ENCODE measurements at places on chromosomes 5 and 9.

DNA sequence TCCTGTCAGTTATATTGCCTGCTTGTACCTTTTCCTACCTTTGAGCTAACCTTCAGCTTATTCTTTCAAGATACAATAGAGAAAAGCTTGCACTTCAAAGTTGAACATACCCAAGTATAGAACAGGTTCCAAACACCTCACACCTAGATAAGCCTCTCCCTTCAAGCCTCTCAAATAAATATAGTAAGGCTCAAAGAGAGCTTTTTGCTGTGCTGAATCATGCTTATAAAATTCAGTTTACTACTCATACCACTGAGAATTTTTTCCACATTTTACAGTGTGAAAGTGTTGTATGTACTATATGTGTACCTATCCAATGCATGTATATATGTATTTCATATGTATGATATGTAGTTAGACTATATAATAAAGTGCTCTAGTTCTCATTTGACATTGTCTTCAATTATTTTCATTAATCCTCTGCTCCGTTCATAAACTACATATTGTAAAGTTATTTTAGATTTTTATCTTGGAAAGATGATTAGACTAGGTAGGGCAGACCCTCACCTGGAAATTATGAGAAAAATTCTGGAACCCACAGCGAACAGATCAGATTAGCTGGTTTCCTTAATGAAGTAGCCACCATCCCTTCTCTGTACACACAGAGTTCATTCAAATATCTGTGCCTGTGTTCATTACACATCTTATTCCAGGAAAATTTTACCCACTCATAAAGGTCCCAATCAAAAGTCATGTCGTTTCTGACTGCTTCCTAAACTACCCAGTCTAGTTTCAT is 149.2 kb upstream of the RGMB start:
- DNase-seq = no peak

GRCh38 chr5:36897616-36898015 is 21.0 kb downstream of the NIPBL start:
- DNase-seq = no peak

- DNase-seq = no peak
These were observed 140.9 kb upstream of the GAS1 start for GRCh38 chr9:87088192-87088591.

DNA sequence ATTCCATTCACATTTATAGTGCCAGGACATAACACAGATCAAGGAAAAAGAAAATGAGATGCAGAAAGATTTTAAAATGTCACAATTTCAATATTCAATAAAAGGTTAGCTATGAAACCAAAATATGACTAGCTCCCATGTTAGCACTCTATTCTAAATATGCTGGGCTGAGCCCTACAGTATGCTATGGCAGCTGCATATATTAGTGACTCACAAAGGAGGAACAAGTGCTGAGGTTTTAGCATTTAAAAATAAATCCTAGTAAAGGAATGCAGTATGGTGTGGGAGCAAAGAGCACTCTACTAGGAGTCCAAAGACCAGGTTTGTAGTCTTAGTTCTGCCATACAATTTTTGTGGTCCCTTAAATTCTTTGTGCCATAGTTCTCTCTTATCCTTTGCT is 118.4 kb downstream of the OXCT1 start:
- DNase-seq = no peak

- DNase-seq = no peak
These were observed 62.7 kb downstream of the MRPS30 start for GRCh38 chr5:44871401-44871800.

DNA sequence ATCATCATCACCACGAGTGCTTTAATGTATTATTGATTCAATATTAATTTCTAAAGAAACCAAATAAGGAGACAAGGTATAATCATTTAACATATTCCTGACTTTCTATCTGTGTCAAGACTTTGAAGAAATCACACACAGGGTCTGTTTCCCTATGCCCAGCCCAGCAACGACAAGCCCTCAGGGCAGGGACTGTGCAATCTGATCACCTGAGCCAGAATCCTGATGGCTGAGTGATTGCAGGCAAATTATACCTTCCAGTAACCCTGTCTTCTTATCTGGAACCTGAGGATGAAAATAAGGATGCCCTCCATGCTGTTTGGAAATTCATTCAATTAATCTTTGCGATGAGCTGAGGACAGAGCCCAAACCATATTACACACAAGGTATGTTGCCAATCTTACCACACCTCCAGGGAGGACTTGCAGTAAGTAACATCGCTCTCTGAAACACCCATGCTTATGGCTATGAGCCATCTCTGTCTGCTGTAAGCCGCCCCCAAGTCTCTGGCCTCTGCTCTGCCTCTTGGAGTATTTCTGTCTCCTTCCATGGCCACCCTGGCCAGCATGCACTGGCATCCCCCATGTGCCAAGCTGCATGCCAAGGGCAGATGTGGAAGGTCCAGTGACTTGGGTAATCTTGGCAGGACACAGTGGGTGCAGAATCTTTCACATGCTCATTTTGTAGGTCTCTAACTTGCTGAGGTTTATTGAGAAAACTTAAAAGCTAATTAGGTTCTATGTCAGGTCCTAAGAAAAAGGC is 10.6 kb downstream of the TAS2R1 start:
- DNase-seq = no peak

DNA sequence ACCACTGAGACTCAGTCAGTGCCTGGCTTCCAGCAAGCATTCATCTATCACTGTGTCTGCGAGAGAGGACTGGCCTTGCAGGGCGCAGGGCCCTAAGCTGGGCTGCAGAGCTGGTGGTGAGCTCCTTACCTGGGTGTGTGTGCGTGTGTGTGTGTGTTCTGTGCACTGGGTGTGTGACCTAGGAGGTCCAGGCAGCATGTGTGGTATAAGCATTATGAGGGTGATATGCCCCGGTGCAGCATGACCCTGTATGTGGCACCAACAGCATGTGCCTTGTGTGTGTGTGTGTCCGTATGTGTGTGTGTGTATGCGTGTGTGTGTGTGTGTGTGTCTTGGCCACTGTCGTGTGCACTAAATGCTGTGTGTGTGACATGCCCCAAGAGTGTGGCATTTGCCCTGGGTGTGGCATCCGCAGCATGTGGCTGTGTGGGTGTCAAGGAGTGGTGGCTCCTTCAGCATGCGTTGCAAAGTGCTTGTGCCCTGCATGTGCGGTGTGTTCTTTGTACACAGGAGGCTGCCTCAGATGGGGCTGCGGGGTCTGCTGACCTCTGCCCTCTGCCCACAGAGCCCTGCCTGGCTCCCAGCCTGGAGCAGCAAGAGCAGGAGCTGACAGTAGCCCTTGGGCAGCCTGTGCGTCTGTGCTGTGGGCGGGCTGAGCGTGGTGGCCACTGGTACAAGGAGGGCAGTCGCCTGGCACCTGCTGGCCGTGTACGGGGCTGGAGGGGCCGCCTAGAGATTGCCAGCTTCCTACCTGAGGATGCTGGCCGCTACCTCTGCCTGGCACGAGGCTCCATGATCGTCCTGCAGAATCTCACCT is 3.3 kb downstream of the FGFR4 start:
- DNase-seq = no peak

GRCh38 chr5:89878140-89879132 is 531.1 kb downstream of the CETN3 start:
- no peak for DNase-seq

- no peak for DNase-seq
These were observed 155.3 kb downstream of the MACROH2A1 start for GRCh38 chr5:135243556-135244285.

DNA sequence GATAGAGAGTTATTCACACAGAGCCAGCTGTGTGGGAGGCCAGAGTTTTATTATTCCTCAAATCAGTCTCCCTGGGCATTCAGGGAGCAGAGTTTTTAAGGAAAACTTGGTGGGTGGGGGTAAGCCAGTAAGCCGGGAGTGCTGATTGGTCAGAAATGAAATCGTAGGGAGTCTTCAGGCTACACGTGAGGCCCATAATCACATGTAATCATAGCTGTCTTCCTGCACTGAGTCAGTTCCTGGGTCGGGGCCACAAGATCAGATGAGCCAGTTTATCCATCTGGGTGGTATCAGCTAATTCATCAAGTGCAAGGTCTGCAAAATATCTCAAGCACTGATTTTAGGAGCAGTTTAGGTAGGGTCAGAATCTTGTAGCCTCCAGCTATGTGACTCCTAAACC is 10.8 kb upstream of the TTC39B start:
- no peak for DNase-seq

DNA sequence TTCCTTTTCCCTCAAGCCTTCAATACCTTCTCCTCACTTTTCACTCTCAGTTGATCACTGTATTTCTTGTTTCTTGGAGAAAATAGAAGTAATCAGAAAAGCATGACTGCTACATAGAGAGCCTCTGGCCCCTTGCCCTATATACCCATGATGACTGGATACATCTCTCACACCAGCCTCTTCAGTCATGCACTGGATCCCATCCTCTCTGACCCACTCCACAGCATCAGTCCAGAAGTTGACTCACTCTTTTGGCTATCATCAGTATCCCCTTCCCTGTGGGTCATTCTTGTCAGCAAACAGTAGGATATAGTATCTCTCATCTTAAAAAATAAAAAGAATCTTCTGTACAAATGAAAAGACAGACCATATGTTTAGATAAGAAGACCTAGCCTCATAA is 32.9 kb downstream of the PTCD2 start:
- no peak for DNase-seq

GRCh38 chr5:95848701-95849100 is 26.2 kb upstream of the GLRX start:
- no peak for DNase-seq

- DNase-seq = no peak
These were observed 64.7 kb upstream of the ABCA1 start for GRCh38 chr9:104992659-104993058.

GRCh38 chr9:131743501-131743900 is 3.6 kb upstream of the RAPGEF1 start:
- no peak for DNase-seq

DNA sequence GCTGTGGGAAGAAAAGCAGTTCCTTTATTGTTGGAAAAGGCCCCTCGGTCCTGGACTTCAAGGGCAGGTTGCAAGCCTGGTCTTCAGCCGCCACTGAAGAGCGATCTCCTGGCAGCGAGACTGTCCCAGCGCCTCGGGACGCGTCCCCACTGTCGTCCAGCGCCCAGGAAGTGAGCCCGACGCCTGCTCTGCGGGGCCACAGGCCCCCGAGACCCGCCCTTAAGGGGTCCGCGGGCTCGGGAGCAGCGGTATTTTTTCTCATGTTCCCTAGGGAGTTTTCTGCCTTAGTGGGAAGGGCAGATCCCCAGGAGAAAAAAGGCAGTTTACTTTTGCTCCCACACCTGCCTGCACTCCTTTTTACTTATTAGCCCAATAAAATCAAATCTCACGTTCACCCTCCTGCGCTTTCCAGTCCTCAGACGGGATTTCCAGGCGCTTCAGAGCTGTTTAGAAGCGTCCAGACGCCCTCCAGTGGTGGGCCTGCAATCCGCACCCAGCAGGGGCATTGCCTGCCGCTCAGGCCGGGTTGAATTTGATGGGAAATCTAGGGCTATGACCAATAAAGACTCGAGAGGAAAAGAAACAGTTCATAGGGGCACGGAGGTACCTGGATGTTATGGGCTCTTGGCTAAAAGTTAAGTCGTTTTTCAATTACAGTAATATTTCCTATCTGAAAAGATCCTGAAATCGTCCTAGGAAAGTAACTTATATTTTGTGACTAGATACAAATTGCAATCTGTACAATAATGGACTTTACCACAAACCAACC is 2.8 kb upstream of the EFNA5 start:
- peak; percentile 79 for DNase-seq

DNA sequence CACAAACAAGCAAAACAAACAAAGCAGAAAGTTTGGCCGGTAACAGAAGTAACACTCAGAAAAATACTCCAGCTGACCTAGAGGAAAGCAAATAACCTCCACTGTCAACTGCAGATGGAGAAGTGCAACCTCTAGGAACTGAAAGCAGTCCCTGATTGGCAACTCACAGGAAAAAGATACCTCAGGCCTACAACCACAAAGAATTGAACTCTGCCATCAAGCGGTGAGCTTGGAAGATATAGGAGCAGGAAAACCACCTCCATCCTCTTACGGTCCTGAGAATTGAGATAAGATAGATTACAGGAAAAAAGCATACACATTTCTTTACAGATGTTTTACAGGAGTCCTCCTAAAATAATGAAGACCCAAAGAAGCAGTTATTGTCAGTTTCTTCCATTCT is 184.5 kb downstream of the PDZD2 start:
- DNase-seq = no peak

DNA sequence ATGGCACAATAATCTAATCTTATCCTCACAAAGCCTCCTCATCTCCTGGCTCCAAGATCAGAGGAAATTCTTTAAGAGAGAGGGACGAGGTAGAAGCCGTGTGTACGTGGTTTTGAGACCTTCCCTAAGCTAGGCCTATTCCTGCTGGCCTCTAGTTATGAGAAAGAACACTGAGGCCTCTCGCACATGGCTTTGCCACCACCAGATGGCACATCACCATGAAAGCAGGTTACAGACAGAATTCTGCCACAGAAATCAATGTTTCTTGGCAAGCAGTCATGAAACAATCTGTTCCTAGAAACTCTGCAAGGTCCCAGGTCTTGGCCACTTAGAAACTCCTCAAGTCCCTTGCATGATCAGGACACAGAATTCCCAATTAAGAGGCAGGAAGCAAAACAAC is 268.2 kb upstream of the TAS2R1 start:
- no peak for DNase-seq

GRCh38 chr5:91357806-91358205 is 25.3 kb downstream of the ARRDC3 start:
- DNase-seq = no peak

DNA sequence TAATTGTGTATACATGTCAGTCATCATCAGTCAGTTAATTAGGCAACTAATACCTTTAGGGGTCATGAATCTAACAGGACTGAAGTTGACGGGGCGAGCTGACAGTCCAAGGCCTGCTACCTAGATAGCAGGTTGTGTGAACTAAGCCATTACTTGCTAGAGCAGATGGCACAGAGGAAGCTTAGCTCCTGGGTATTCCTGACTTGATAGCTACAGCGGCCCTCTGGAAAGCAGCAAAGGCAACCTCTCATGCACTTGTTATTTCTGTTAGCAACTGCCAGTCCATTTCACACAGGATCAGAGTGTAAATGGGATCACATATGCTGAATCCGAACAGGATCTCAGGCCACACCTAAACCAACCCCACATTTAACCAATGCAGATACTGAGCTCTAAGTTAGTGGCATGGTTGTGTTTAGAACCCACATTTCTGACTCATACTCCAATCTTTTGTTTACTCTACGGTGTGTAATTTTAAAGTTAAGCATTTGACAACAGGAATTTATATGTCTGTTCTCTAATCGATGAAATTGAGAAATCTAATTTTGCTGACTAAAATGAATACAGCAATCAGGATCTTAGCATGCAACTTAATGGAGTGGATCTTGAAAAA is 521.3 kb upstream of the ZNF608 start:
- DNase-seq = no peak

DNA sequence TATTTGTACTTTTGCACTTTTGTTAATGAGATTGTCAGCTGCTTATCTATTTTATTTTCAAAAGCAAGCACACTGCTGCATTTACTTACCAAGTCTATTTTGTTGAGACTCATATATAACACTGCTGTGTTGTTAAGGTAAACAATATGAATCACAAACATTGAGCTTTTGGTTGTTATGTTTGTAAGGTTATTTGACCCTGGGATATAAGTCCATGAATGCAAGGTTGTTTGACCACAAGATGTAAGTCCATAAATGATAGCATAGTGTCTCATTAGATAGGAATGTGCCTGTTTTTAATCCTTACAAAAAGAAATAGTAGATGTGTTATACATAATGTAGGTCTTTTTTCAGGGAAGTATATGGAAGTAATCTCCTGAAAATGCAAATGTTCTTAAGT is 845.9 kb downstream of the CDH9 start:
- no peak for DNase-seq

- peak; percentile 56 for DNase-seq
These were observed 500.2 kb upstream of the DAP start for GRCh38 chr5:11261241-11261640.
